WTC11 (cell line): ENCODE measurements at places on chromosomes 12 and 14. TPM values are rescaled to one million over a fixed set of nuclear protein-coding genes. Genes with fewer than 3 reads are reported as not detected.

DNA sequence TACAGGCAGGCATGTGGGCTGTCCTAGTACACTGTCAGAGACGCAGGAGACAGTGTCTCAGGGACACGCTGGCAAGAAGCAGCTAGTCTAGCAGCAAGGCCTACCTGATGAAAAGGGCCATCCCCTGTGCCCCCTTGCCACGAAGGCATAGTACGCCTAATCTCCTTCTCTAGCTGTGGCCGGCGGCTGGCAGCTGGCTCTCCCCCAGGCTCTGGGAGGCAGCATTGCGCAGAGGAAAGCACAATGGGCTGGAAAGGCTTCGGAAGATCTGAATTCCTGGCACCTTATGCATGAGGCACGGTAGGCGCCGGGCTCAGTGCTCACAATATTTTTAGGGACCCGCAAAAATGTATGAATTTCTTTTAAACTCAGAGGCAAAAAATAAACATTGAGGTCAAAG lies 16.0 kb upstream of the PLEKHH1 start:
- DNase-seq: peak; percentile 54
- H3K27ac ChIP-seq: no peak overlapping the region
- no peak overlapping the region for H3K4me3 ChIP-seq

DNA sequence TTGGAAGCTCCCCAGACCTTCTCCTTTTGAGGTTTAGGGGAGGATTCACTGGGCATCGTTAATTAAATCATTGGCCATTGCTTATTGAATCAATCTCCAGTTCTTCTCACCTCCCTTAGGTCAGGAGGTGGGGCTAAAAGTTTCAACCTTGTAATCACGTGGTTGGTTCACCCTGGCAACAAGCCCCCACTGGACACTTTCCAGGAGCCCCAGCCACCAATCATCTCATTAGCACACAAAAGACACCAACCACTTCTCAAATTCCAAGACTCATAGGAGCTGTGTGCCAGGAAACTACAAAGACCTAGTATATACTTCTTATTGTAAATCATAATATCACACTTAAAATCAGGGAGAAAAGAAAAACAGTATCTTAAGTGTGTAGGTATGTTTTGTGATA lies 94.6 kb upstream of the PLEKHA5 start:
- no peak overlapping the region for H3K27ac ChIP-seq
- H3K4me1 ChIP-seq: peaks cover 8% of the 10 kb centered on the region; the same call in 1 of the 2 replicates
- H3K4me3 ChIP-seq: no peak overlapping the region
- DNase-seq: no peak
- peaks cover 36% of the 10 kb centered on the region for H3K36me3 ChIP-seq

GRCh38 chr12:30546121-30546520 lies 149.5 kb downstream of the IPO8 start:
- no peak for DNase-seq
- no peak overlapping the region for H3K4me3 ChIP-seq
- no peaks in the 10 kb centered on the region for H3K27me3 ChIP-seq
- H3K27ac ChIP-seq: no peak overlapping the region

The SERPINA12 gene
- total RNA-seq: not detected in 3 replicates

DNA sequence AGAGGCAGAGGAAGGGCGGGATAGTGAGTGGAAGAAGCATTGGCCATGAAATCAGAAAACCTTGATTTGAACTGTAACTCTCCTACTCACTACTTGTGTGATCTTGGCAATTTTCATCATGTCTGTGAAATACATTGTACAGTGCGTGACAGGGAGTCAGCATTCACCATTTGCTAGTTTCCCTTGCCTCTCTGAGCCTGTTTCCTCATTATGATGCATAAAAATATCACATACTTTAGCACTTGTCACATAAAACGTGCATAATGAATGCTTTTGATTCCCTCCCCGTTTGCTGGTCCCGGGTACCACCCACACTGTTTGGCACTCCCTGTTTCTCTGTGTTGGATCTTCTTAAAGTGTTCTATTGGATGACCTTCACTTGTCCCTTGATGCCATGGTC lies 101.1 kb upstream of the FRMD6 start:
- DNase-seq: no peak
- no peaks in the 10 kb centered on the region for H3K27me3 ChIP-seq
- no peak overlapping the region for H3K4me3 ChIP-seq
- H3K27ac ChIP-seq: no peak overlapping the region
